Mucosa of descending colon (tissue), 3 donors: ENCODE measurements at places on chromosomes 3 and 15. TPM values are rescaled to one million over a fixed set of nuclear protein-coding genes. Genes with fewer than 3 reads are reported as not detected.
A peak's percentile ranks its signal among the peaks of the same experiment; 100 is the strongest.

- DNase-seq, result peak; percentile 21
Measured at GRCh38 chr3:15797642-15798303, at the start of gene ANKRD28. Gene ANKRD28, minus strand, starts transcription at chr3:15797979. Its CDS starts 1,458 bp downstream, at chr3:15796521.

GRCh38 chr3:193847402-193847801 is 254.4 kb downstream of the OPA1 start:
- DNase-seq, result peak; percentile 47

Gene TP63
- 0.57 TPM for total RNA-seq

DNA sequence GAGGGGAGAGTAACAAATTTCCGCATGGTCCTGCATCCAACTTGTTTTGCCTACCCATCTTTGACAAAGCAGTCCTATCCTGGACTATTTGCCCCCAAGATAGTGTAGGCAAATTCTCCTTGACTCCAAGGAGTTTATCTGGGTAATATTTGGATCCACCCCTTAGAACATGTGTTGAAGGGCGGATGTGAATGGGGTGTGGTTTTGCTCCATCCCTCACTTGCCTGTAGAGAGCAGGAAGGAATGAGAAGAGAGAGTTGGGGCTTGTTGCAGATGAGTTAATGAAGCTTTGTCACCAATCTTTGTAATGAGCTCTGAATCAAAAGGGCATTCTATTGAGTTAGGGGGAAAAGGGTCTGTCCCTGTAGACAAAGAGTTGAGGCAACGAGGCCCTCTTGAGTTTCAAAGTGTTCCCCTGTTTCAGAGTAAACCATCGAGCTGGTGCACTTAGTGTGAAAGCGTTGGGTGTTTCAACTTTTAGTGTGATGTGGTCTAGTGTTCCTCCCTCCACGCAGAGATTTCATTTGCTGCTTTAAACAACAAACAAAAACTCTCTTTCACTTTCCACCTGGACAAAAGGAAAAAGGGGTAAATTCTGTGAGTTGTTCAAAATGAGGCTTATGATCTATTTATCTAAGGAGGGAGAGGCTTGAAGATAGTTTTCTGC is 42.2 kb upstream of the PPARG start:
- DNase-seq, result no peak

Gene SMCO1
- total RNA-seq, result not detected

- DNase-seq, result no peak
Measured at GRCh38 chr3:151377768-151378385, 6.7 kb downstream of the P2RY12 start.

DNA sequence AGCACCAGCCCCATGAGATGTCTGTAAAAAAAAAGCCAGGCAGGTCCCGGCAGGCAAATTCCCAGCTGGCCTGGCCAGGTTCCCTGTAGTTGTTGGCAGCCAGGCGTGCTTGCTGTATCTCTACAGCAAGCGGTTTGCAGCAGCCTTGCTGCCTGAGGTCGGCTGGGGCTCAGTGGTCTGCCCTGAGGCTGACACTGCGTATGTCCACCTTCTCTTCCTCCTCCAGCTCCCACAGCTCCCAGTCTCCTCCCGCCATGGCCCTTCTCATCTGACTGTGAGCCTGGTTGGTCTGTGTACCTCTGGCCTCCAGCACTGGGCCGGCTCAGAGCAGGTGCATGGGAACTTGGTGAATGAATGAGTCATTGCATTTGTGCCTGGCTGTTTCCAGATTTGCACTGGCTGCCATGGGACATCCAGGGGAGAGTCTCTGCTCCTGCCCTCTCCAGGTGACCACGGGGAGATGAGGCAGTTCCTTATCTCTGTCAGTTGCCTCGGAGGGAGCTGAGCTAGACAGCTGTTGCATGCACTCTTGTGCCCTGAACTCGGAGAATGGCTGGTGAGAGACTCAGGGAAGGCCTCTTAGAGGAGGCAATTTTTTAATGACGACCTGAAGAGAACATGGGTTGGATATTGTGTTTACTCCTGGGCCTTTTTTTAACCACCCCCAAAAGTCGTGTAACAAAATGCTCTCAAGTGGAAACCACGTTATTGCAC is 43.0 kb downstream of the SPSB4 start:
- no peak for DNase-seq

DNA sequence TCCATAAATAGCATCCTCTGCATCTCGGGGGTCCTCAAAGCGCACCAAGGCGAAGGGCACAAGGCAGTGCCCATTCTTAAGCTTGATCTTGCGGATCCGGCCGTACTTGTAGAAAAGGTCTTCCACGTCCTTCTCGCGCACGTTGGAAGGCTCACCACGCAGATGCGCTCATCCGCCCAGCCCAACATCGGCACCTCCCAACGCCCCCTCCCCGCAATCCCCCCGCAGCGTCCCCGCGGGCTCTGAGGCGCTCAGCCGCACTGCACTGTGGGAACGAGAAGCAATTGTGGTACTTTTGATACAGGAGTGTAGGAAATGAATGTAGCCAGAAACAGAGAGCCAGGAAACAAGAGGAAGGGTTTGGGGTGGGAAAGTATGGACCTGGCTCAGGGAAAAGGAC is 17.5 kb downstream of the AP3B2 start:
- no peak for DNase-seq

- DNase-seq, result no peak
Measured at GRCh38 chr15:64717735-64718495, 57.5 kb downstream of the RBPMS2 start.

DNA sequence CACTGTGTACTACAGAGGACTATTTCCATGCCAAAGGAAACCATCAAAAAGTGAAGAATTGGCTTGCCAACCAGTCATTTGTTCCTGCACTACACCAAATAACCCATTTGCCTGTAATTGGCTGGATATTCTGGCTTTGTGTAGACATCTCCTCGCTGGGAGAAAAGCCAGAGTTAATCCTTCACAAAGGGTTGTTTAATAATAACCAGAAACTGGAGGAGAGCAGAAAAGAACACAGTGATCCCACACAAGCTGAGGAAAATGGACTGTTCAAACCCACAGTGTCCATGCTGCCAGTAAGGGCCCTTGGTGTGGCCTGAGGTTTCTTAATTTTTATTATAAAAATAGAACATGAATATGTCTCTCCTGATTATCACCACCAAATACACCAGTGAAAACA is 294.0 kb downstream of the RORA start:
- no peak for DNase-seq

DNA sequence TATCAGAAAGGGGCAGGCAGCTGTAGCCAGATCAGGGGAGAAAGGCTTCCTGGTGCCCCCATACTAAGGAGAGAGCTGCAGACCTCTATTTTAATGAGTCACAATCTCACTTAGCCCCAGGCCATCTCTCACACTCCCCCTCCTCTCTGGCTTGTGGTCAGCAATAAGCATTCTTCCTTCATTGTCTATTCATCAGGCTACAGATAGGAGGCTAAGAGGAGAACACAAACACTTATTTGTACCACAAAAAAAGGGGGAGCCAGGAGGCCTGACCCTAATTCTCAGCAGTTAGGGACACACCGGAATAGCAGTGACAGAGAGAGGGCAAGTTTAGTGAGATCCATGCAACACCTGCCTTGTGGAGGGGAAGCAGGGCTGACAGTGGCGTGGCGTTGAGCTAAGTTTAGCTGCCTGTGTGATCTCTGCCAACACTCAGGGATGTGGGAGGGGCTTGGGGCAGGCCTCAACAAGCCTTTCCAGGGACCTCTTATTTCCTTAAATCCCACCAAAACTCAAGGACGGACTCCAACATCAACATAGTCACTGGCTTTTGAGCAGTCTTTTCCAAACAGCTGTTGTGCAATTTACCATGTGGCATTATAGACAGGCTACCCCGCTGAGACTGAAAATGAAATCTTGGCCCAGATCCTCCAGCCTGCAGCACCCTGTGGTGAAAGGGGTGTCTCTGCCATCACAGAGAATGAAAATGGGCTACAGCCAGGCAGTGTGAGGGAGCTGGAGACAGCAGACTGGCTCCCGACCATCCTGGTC is 191.9 kb upstream of the TSC22D2 start:
- peak; percentile 14 for DNase-seq

GRCh38 chr3:153349108-153349499 is 187.1 kb downstream of the RAP2B start:
- DNase-seq, result no peak

Gene KBTBD8
- 1.9 TPM for total RNA-seq

Gene VWA5B2
- 2.9 TPM for total RNA-seq

GRCh38 chr3:21839176-21839575 is 88.2 kb upstream of the ZNF385D start:
- no peak for DNase-seq

- peak; percentile 26 for DNase-seq
Measured at GRCh38 chr15:101528917-101529299, 39.4 kb upstream of the PCSK6 start.

DNA sequence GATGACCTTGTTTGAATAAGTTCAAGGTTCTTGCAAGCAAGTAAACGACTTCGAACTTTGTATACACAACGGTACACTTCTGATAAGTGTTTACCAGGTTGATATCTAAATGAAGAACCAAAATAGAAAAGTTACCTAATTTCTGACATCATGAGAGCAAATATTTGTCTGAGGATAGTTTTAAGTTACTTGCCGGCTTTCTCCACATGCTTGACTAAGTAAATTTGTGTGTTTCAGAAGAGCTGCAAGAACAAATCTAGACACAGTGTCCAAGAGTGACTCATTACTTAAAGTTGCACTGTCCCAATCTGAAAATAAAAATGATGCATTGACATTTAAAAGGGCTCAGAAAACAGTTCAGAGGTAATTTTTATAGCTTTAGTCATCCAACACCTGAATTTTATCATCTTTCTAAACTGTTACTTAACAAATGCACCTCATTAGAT is 115.1 kb downstream of the HERC1 start:
- no peak for DNase-seq

Gene IL16
- total RNA-seq, result 6.2 TPM

GRCh38 chr3:151290673-151291072 is 12.3 kb upstream of the P2RY14 start:
- no peak for DNase-seq

- DNase-seq, result no peak
Measured at GRCh38 chr3:128878556-128879124, 780 bp upstream of the ACAD9 start.

Gene VIPR1
- 148 TPM for total RNA-seq

DNA sequence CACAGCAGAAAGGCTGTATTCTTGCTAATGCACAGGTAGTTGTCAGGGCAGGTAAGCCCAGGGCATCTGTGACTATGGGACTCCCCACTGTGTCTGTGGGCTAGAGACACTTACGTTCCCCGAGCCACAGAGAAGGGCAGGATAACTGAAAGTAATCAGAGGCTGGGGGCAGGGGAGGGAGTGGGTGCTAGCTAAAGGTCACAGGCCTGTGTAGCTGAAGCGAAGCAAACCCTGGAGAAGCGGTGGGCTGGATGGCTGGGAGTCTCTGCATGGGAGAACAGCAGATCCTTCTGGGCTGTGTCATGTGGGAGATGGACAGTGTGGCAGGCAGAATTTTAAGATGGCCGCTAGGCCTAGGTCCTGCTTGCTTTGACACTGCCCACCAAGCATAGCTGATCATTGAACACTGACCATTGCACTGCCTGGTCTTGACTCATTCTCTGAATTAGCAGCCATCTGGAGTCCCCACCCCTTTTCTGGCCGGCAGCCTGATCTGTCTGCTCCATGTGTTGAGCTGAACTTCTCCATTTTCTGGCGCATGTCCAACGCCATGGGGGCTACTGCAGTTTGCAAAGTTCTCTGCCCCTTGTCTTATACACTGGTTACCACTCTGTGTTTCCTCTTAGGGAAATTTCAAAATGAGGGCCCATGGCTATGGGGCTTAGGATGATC is 110.0 kb downstream of the DGKG start:
- DNase-seq, result no peak

DNA sequence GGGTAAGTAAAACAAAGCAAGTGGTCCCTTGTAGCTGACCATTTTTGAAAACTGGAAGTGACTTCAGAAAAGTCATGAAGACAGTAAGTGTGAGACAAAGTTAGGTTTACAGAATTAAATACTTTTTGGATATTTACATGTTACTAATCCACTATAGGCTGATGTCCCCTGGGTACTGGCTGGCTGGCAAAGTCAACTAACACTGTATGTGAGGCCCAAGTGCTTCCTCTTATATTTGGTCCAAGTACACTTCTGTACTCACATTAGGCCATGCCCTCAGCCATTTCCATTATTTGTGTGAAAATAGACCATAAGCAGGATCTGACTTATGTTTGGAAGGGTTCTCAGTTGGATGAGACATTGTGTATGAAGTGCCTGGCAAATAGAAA is 5.5 kb upstream of the LEKR1 start:
- DNase-seq, result no peak

DNA sequence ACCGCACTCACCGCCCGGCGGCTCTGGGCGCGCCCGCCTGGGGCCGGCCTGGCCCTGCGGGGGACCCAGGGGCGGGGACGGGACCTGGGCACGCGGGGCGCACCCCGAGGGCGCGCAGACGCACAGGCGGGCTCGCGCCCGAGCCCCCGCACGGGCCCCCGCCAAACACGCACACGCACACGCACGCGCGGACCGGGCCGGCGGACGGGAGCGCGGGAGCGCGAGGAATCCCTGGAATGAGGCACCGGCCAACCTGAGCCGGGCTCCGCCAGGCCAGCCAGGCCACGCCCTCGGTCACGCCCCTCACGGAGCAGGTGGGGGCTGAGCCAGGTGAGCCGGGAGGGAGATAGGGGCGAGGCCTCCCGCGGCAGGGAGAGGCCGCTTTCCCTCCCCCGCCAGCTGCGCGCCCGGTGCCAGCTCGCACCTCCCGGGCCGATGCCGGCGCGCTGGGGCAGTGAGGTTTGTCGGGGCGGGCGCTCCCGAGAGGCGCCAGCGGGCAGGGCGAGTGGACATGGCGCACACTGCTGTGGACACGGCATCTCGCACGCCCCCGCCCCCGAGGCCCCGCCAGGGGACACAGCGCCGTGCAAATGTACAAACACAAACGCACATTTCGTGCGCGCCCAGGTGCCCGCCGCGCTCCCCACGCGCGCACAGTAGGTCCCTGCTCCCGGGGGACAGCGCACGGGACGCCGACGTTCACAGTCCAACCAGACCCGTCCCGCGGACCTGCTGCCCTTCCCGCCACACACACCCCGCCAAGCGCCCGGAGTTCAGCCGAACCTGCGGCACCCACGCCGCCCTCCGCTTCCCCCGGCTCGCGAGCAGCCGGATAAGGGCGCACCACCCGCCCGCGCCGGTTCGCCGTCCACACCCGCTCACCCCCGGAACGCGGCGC is 75.9 kb upstream of the VGLL4 start:
- peak; percentile 96 for DNase-seq

- DNase-seq, result no peak
Measured at GRCh38 chr3:197450308-197450707, 105.5 kb downstream of the BDH1 start.

Gene PATL2
- total RNA-seq, result 6.4 TPM

GRCh38 chr3:28134198-28134597 is 107.2 kb upstream of the CMC1 start:
- no peak for DNase-seq

DNA sequence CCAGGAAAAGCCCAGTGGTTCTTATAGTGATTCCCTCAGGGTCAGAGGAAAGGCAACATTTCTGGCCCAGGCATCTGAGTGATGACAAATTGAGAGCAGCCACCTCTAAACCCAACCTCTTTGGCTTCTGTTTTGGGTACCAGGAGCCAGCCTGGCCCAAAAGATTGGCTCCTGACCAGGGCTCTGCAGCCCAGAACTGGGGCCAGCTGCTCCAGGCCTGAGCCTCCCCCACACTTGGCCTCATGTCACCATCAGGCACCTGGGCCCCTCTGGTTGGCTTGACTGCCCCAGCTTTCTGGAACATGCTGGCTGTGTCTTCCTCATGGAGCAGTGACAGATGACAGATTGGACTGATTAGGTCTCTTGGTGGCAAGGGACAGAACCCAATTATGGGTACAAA is 26.0 kb upstream of the HCN4 start:
- no peak for DNase-seq

Gene GPR62
- 0.22 TPM for total RNA-seq

GRCh38 chr3:72997421-72997961 is 880 bp downstream of the PPP4R2 start:
- DNase-seq, result peak; percentile 52
